ENCODE measurements at places on chromosomes 2 and 18.
A peak's percentile ranks its signal among the peaks of the same experiment; 100 is the strongest.

DNA sequence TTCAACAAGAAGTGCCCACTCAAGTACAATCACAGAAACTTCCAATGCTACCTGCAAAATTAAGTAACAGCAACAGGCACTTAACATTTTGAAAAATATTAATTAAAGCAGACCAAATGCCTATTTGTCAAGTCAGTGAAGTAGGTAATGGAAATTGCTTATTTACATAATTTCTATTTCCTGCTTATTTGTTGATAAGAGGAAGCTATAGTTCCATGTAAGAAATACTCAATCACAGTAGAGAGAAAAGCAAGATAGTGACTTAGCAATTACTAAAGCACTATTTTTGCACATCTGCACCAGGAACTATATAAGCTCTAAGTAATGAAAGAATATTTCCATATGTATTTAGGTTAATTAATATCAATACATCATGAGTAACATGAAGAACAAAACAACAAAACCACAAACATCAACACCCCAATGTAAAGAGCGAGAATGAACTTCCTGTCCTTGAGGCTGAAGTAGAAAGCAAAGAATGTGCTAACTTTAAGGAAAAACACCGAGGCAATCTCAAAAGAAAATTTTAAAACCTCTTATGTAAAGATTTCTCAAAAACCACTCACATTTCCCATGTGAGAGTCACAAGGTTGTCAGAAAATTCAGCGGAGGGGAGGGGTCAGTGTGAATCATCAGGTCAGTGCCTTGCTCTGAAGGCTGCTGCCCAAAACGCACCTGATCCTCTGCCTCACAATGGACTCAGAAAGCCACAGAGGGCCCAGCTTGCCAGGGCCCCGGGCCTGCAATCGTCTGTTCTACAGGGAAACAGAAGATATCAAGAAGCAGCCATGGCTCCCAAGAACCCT lies 12.5 kb downstream of the NPC1 start:
- peak; percentile 63 for DNase-seq

DNA sequence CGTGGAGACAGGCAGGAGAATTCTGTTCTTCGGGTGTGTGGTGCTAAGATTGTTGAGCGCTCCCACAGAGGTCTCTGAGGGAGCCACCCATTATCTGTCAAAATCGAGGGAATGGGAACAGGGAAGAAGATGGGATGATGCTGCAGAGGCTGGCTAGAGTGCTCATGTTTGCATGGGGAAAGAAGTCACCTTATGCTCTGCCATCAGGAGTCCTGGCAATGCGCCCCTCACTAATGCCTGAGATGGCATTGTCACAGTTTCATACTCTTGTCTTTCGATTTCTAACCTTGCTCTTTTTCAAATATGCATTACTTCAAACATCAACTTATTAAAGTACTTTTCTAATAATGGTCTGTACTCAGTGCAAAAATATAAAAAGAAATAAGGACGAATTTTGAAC lies 463.3 kb upstream of the CELF4 start:
- no peak for DNase-seq

DNA sequence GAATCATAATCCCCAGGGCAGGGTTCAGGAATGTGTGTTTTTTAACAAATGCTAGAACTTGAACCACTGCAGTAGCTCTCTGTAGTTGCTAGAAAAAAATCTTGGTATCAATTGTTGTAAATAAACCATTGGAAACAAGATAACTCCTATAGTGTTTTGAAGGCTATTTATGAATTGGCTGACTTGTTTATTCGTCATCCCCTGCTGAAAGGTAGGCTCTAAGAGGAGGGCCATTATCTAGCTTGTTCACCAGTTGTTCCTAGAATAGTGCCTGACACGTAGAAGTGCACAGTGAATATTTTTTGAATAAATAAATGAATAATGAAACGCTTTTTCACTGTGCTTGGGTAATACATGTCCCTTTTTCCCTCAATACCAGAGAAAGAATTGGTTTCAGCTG lies 211.4 kb downstream of the BABAM2 start:
- no peak for DNase-seq

- no peak for DNase-seq
Measured at GRCh38 chr2:240981871-240982800, 16.3 kb upstream of the SNED1 start.

GRCh38 chr18:77255426-77256105 lies 5.9 kb downstream of the GALR1 start:
- no peak for DNase-seq

DNA sequence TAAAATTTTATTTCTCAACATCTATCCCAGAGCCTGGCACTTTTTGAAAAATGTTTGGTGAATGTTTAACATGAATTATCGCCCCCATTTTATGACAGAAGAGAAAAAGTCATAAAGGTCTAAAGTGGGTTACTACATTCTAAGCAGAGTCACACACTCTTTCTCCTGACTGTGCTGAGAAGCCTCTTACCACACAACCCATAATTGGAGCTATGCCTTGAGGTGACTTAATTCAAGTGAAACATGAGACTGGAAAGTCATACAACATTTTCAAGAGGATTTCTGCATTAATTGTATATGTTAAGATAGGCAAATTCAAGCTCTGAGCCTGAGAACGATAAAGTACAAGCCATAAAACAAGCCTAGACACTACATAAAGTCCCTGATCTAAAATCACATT lies 3.1 kb upstream of the DSEL start:
- no peak for DNase-seq

DNA sequence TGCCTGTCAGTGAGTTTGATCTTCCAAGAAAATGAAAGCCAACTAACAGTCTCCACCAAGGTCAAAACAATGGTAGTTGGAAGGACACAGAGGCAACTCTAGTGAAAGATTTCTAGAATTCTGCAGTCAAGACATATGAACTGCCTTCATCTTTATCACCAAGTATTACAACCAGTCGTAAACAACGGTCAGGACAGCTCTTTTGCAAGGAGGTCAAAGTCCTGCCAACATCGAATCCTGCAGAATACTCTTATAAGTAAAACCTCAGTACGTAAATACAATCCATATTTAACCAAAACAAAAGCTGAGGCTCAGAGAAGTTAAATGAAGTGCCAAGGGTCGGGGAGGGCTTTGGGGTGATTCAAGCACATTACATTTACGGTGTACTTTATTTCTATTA lies 3.1 kb downstream of the FEZ2 start:
- no peak for DNase-seq

DNA sequence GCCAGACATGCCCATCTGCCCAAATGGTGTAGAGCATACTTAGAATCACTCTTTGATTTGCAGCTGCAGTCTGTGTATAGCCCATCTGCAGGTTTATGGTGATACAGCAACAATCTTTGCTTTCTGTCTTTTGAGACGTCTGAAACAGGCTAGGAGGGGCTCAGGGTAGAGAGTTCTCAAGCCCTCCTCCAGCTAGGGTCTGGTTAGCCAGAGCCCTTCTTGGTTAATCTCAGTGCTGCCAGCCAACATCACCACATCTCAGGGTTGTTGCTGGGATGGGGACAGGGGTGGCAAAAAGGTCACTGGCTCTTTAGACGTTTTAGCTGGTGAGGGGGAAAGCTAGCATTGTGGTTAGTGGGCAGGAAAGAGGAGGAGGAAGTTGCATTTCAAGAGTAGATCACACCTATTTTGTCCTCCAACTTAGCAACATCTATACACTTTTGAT lies 136.6 kb upstream of the ACAA2 start:
- no peak for DNase-seq

GRCh38 chr18:35933982-35934381 lies 38.5 kb upstream of the RMP24 start:
- DNase-seq, result no peak

GRCh38 chr2:112153501-112153900 lies 15.3 kb downstream of the FBLN7 start:
- no peak for DNase-seq

- no peak for DNase-seq
Measured at GRCh38 chr2:41966431-41966893, 81.4 kb upstream of the PKDCC start.

GRCh38 chr2:182758379-182758778 lies 42.3 kb downstream of the DNAJC10 start:
- DNase-seq, result no peak

DNA sequence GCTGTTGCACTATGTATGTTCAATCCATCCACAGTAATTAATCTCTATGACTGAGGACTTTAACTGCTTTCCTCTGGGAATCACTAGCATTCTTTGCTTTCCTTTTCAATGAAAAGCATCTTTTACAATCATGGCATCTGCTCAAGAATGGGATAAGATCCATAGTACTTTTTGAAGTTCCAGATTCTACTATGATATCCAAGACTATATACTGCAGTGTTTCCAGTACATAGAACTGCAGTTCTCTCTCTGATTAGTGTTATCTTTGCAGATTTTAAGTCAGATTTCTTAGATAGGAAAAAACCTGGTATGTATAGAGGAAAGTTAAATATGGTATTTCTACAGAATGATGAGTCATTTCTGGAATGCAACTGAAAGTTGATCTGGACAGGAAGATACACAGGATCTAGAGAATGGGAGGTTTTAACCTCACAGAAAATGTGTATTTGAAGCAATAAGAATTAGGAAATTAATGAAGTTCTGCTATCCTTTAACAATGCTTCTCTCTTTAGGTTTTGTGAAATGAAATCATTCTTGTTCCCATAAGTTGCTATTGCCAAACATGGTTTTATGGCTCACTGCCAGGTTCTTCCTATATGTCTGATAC lies 670.7 kb downstream of the ERBB4 start:
- no peak for DNase-seq

DNA sequence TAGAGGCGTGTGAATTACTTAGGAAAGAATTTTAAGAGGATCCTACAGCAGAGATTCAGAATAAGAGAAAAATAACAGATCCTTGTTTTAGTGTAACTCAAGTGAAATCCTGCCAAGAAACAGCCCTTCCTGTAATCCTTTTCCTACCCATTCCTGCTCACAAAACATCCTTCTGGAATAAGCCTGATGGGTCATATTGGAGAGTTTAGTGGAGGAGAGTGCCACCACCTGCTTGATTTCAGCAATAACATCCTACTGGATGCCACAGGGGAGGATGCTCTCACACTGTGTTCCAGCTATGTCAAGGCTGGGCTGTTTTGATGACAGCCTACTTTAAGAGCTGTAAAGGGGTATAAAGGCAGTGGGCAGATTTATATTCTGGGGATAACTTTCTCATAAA lies 54.8 kb upstream of the CCDC178 start:
- no peak for DNase-seq

DNA sequence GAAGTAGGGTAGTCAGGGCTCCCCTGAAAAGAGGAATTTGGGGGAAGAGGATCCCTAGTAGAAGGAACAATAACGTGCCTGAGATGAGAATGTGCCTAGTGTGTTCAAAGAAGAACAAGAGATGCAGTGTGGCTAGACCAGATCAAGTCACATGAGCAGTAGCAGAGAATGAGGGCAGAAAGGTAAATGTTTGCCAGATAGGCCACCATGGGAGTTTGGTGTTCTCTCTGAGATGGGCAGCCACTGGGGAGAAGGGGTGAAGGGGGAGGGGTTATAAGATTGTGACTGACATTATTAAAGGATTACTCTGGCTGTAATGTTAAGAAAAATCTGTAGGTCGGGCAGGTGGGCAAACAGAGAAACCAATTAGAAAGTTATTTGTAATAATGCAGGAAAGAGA lies 166.0 kb downstream of the LCLAT1 start:
- DNase-seq, result no peak

- no peak for DNase-seq
Measured at GRCh38 chr18:31970617-31971016, 27.7 kb upstream of the TRAPPC8 start.

GRCh38 chr18:46466234-46467160 lies 190.5 kb downstream of the LOXHD1 start:
- no peak for DNase-seq

GRCh38 chr2:171487803-171488259 lies 34.4 kb upstream of the CYBRD1 start:
- no peak for DNase-seq

- DNase-seq, result no peak
Measured at GRCh38 chr2:212794471-212794870, 255.9 kb upstream of the ERBB4 start.

GRCh38 chr18:477565-477964 lies 22.9 kb downstream of the COLEC12 start:
- no peak for DNase-seq

DNA sequence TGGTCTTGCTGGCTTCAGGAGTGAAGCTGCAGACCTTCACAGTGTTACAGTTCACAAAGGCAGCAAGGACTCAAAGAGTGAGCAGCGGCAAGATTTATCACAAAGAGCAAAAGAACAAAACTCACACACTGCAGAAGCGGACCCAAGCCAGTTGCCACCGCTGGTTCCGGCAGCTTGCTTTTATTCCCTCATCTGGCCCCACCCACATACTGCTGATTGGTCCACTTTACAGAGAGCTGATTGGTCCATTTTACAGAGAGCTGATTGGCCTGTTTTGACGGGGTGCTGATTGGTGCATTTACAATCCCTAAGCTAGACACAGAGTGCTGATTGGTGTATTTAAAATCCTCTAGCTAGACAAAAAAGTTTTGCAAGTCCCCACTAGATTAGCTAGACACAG lies 37.2 kb upstream of the ZNF532 start:
- no peak for DNase-seq

DNA sequence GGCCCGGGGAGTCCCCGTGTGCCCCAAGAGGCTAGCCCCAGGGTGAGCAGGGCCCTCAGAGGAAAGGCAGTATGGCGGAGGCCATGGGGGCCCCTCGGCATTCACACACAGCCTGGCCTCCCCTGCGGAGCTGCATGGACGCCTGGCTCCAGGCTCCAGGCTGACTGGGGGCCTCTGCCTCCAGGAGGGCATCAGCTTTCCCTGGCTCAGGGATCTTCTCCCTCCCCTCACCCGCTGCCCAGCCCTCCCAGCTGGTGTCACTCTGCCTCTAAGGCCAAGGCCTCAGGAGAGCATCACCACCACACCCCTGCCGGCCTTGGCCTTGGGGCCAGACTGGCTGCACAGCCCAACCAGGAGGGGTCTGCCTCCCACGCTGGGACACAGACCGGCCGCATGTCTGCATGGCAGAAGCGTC lies 16.9 kb upstream of the FAHD2A start:
- DNase-seq, result no peak

DNA sequence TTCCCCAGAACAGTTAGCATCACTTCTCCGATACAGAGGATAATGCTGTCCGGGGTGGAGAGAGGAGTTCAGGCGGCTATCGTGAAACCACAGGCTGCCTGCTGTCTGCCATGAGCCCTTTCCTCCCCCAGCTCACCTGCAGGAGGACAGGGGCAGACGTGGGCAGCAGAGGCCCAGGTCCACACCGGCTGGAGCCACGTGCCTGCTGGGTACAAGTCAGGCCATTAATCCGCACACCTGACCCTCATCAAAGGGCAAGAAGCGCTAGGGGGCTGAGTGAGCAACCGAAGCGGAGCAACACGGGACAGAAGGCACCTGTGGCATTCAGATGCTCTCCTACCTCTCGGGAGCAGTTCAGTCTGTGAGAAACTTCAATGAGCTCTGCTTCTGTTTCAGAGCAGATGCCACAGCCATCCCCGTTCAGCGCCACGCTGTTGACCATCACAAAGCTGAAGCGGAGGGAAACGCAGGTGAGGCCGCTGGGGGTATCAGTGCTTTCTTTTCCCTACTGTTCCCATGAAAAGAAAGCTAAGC lies 21.5 kb downstream of the MPPE1 start:
- no peak for DNase-seq

All from CD4-positive, alpha-beta T cell treated with Interleukin-15 for 4 hours (primary cell).